Esophagus squamous epithelium (tissue), 5 donors: ENCODE measurements at places on chromosomes 6 and 20.
A peak's percentile ranks its signal among the peaks of the same experiment; 100 is the strongest.

GRCh38 chr6:16106991-16107787, 21.7 kb upstream of the MYLIP start:
- DNase-seq: no peak
- H3K27ac ChIP-seq: no peak overlapping the region
- H3K36me3 ChIP-seq: no peaks in the 10 kb centered on the region
- no peaks in the 10 kb centered on the region for H3K27me3 ChIP-seq
- H3K4me1 ChIP-seq: no peaks in the 10 kb centered on the region

- no peak overlapping the region for H3K4me3 ChIP-seq
- H3K4me1 ChIP-seq: peaks cover 10% of the 10 kb centered on the region
- no peak for DNase-seq
- H3K36me3 ChIP-seq: no peaks in the 10 kb centered on the region
- H3K27ac ChIP-seq: no peak overlapping the region
Measured at GRCh38 chr6:11313207-11313606, 80.7 kb upstream of the NEDD9 start.

DNA sequence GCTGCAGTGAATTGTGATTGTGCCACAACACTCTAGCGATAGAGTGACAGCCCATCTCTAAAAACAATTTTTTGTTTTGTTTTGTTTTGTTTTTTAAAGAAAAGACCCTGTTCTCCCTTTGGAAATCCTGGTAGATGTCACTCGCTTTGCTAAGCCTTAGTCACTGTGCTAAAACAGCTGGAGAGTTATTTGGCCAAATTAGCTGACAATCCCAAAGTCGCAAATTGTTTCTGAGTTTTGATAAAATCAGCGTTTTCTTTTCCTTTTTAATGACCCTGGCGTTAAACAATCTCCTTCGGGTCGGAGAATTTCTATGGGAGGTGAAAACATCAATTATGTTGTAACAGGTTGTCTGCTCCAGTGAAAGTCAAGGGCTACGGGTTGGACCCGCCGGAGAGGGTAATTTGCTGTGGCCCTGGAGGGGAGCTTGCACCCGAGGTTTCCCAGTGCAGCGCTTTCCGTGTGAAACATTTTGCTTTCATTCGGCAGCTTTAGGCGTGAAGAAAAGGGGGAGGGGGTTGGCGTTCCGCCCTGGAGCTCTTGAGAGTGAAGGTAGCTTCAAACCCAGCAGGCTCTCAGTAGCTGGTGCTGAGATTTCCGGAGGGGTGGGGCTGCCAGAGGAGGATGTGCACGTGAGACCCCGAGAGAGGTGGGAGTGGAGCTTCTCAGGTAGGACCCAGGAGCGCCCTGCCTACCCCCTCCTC, 296.6 kb downstream of the PHACTR1 start:
- no peaks in the 10 kb centered on the region for H3K36me3 ChIP-seq
- H3K27me3 ChIP-seq: peaks cover 45% of the 10 kb centered on the region
- peak overlapping the region; percentile 33 for H3K27ac ChIP-seq
- DNase-seq: no peak

- no peaks in the 10 kb centered on the region for H3K27me3 ChIP-seq
- H3K4me3 ChIP-seq: no peak overlapping the region
- no peak overlapping the region for H3K27ac ChIP-seq
- H3K4me1 ChIP-seq: no peaks in the 10 kb centered on the region
- H3K36me3 ChIP-seq: no peaks in the 10 kb centered on the region
Measured at GRCh38 chr20:19382386-19383340, 170.2 kb downstream of the SLC24A3 start.

DNA sequence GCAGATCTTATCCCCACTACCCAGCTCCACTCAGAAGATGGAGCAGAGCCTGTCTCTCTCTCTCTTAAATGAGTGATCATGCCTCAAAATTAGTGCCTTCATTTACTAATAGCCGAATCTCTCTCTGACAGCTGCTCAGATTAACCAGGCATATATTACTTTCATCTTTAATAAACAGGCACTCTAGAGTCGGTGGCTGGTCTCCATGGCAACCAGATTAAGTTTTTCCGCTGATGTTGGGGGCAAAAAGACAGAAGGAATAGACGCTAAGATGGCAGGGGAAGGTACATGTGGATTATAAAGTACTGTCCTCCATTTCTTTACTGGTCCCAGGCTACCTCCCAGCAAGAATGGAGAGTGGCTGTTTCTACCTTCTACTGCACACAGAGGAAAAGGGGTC, 121.6 kb downstream of the QRSL1 start:
- no peaks in the 10 kb centered on the region for H3K27me3 ChIP-seq
- no peak for DNase-seq
- H3K4me3 ChIP-seq: no peak overlapping the region
- no peak overlapping the region for H3K27ac ChIP-seq
- H3K4me1 ChIP-seq: peaks cover 36% of the 10 kb centered on the region

DNA sequence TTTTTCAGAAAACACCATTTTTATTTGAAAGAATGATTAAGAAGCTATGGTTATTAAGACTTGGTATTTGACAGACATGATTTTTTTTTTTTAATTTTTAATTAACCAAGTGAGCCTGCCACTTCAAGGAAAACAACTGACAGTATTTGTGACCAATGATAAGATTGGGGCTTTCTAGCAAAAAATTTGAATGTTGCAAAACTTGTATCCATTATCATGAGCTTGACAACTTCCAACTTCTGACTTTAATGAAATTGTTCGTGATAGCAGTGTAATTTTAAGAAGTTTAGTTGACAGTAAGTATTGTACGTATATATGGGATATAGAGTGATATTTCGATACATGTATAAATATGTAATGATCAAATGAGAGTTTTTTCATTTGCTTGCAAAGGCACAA, 21.6 kb upstream of the POM121L2 start:
- no peaks in the 10 kb centered on the region for H3K36me3 ChIP-seq
- H3K4me1 ChIP-seq: no peaks in the 10 kb centered on the region
- H3K27ac ChIP-seq: no peak overlapping the region
- no peak for DNase-seq
- H3K27me3 ChIP-seq: no peaks in the 10 kb centered on the region

- DNase-seq: no peak
- H3K27ac ChIP-seq: peak overlapping the region; percentile 1
- no peaks in the 10 kb centered on the region for H3K27me3 ChIP-seq
- no peak overlapping the region for H3K4me3 ChIP-seq
- no peaks in the 10 kb centered on the region for H3K36me3 ChIP-seq
Measured at GRCh38 chr20:53070706-53071392, 98.7 kb downstream of the TSHZ2 start.

- H3K4me3 ChIP-seq: no peak overlapping the region
- no peaks in the 10 kb centered on the region for H3K27me3 ChIP-seq
- H3K27ac ChIP-seq: no peak overlapping the region
- no peak for DNase-seq
Measured at GRCh38 chr6:69936674-69937363, 70.5 kb downstream of the COL19A1 start.

DNA sequence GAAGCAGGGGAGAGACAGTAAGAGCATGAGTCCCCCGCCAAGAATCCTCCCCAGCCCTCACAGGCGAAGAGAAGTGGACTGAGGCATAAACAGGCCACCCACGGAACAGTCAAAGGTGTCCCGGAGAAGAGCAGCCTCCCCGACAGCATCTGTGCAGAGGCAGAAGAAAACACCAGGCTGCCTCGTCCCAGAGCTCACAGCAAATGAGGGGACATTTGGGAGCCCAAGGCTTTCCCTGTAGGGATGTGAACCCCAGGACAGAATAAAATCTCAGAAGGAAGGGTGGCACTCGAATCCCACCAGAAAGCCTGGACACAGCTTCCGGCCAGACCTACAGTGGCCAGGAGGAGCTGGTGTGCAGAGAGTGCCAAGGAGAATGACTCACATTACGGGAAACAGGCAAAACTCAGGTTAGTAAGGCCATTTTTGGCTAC, 90.4 kb downstream of the DLL1 start:
- no peaks in the 10 kb centered on the region for H3K27me3 ChIP-seq
- H3K27ac ChIP-seq: peak overlapping the region; percentile 45
- no peak for DNase-seq
- no peaks in the 10 kb centered on the region for H3K4me1 ChIP-seq
- no peak overlapping the region for H3K4me3 ChIP-seq
